ENCODE measurements at places on chromosomes 7 and 10.

DNA sequence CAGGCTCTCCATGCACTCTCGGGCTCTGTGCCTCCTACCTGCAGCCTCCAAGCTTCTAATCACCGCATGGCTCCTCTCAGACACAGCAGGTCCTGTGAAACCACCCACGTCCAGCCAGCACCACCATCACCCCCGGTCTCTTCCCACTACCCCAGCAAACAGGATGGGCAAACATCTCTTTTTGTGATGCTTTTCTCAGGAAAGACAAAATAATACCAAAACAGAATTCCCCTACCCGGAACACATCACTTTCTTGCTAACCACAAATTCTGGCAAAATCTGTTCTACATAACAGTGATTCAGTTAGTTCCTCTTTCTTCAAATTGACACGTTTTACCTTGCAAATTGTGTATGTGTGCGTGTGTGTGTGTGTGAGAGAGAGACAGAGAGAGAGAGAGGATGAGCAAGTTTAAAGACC, 6.5 kb downstream of the SNX8 start:
- no peak for DNase-seq

DNA sequence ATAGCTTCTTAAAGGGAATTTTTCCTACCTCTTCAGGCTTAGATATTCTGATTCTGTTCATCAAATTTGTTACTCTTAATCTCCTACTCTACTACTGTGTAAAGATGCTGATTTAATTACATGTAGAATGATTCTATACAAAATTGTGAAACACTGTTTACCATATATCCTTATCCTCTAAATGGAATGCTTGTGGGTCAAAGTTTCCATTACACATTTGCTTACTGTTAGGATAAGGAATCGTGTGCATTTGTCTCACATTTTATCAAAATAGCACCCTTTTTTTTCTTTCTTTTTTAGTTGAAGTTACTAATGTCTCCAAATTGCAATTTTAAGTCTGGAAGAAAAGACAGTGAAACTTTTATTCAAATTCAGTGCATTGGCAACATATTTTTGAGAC, 65.3 kb downstream of the TFEC start:
- DNase-seq: no peak

DNA sequence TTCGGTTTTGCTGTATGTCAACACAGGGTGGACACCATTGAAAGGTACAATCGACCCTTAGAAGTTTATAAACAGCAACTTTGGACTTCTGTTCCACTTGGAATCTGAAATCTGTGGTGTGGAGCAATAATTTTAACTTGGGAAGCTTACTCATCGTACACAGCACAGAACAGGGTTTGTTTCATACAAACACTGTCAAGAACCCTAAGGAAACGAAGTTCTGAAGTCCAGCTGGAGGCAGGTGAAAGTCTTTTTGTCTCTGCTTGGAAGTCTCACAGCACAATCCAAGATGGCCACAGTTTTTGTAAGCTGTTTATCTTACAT, 31.5 kb downstream of the NMT2 start:
- no peak for DNase-seq

- DNase-seq: no peak
Observed at GRCh38 chr10:68561865-68562649, 1.9 kb downstream of the TET1 start.

DNA sequence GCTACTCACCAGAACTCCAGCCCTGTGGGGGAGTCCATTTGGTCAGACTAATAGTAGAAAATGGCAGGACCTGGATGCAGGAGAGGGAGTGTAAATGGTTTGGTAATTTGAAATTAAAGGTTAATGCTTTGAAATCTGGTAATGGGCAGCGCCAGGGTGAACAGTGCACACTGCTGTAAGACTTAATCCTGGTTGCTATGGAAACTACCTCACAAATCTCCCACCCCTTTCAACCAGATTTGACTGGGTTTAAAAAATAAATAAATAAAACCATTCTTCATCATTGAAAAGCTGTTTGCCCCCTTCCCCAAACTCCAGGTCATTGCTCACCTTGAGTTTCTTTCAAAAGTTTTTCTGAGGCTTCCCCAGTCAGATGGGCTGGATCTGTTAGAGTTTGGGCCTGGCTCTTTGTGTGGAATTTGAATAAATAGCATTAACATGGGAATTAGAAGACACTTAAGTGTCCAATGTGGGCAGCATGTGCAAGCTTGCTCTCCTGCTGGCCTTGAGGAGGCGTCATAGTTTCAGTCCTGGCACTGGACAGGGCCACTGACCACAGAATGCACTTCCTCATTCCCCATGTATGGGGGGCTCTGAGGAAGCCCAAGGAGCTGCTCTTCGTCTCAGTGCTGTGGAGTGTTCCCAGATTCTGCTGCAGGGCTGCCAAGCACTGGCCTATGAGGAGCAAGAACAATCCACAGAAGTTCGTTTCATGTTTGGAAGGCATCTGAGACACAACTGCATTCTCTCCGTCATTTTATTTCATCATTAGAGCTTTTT, 90.7 kb downstream of the LRRC4 start:
- no peak for DNase-seq

- DNase-seq: no peak
Observed at GRCh38 chr10:132010483-132010882, 28.8 kb upstream of the BNIP3 start.

DNA sequence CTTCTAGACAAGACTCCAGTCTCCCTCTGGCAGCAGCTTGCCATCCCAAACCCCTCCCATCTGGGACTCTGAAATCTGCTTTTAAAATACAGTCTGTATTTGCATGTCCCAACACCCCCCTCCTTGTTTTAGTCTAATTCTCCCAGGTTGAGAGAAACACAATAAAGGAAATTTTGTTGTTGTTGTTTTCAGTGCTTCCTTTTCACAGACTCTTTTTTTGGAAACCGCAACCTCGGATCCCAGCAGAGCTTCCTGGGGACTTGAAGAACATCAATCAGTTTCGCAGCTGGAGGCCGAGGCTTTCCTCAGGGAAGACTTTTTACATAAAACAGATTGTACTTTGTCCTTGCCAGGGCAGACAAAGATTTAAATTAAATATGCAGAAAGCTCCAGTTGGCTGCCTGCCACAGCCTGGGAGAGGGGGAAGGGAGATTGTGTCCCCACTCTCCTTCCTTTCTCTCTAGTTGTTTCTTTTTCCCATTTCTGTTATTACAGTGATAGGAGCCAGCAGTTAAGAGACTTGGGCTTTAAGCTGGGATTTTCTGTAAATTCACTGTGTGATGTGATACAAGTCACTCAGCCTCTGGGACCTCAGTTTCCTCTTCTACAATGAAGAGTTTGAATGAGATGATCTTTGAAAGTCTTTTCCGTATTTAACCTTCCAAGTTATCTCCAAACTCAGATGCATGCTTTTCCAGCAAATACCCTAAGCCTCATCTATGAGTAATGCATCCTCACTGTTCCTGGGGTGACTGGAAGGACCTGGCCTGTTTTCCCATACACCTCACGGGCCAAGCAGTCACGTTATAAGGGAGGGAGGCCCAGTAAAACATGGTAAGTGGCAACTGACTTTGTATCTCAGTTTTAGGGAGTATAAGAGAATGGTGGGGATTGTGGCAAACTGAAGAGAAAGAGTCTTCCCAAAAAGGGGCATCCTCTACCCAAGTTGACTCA, 192.3 kb downstream of the REEP3 start:
- DNase-seq: no peak

DNA sequence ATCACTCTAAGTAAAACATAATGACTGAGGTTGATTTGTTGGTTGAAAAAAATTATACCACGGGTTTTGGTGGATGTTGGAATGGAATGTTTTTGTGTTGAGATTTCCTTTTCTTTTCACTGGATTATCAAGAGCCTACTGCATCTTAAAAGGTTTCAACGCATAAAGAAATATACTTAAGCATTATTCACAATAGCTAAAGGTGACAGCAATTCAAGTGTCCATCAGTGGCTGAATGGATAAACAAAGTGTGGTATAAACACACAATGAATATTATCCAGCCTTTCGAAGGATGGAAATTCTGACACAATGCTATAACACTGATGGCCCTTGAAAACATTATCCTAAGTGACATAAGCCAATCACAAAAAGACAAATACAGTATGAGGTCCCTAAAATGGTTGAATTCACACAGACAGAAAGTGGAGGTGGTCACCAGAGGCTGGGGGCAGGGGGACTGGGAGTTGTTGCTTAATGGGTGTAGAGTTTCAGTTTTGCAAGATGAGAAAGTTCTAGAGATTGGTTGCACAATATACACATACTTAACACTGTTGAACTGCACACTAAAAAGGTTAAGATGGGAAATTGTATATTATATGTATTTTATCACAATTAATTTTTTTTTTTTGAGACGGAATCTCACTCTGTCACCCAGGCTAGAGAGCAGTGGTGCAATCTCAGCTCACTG, 122.3 kb downstream of the NRP1 start:
- no peak for DNase-seq

- no peak for DNase-seq
Observed at GRCh38 chr7:41885748-41886147, 182.9 kb upstream of the INHBA start.

GRCh38 chr7:52726986-52727385, 308.4 kb upstream of the POM121L12 start:
- DNase-seq: no peak

GRCh38 chr10:90919683-90920574, 958 bp downstream of the ANKRD1 start:
- DNase-seq: no peak

- no peak for DNase-seq
Observed at GRCh38 chr7:133109816-133110215, 27.9 kb upstream of the CHCHD3 start.

- no peak for DNase-seq
Observed at GRCh38 chr10:81957976-81958375, 83.0 kb downstream of the NRG3 start.

- no peak for DNase-seq
Observed at GRCh38 chr7:107206706-107207105, 37.9 kb downstream of the HBP1 start.

- DNase-seq: no peak
Observed at GRCh38 chr7:108374899-108375298, 81.3 kb downstream of the NRCAM start.

DNA sequence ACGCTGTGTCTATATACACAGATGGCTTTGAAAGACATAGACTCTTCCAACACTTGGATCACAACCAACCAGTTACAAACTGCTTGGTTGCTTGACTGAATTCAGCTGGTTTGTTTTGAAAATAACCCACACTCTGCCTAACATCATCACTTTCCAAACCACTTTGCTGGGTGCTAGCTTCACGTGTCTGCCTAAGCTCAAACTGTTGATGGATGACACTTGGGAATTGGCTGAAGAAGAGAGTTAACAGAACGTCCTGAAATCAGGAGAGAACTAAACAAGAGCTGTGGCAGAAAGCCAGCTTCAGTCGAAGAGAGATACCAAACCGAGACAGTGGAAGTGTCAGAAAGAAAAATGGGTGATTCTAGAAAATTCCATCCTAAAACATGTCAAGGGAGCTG, 420.8 kb upstream of the AUTS2 start:
- DNase-seq: no peak

DNA sequence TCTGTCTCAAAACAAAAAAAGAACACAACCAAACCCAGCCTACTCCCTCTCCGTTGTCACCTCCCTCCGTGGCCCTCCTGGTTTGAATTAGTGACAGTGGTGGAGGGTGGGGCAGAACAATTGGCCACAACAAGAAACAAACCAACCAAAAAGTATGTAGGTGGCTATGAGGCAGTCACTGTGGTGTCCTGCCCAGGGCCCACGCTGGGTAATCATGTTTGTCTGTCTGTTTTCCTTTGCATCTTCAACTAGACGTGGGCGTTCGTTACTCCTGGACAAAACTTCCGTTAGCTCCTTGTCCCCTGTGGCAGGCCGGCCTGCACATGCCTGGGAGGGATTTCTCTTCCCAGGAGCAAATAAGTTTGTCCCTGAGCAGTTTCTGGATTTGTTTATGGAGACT, 78.4 kb downstream of the XRCC2 start:
- no peak for DNase-seq

GRCh38 chr7:80014511-80014910, 120.1 kb upstream of the GNAI1 start:
- no peak for DNase-seq

DNA sequence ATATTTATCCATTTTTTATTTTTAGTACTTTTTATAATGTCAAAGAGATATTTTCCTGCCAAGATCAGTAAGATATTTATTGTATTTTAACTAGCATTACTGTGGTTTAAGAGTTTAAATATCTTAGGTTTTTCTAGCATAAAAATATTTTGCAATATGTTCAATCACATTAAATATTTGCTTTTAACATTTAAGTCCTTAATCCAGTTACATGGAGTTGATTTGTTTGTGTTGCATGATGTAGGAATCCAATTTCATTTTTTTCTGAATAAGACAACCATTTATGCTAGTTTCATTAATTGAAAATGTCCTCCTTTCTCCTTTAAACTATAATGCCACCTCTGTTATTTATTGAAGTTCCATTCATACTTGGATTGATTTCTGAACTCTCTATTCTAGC, 41.8 kb downstream of the CAV1 start:
- DNase-seq: no peak

DNA sequence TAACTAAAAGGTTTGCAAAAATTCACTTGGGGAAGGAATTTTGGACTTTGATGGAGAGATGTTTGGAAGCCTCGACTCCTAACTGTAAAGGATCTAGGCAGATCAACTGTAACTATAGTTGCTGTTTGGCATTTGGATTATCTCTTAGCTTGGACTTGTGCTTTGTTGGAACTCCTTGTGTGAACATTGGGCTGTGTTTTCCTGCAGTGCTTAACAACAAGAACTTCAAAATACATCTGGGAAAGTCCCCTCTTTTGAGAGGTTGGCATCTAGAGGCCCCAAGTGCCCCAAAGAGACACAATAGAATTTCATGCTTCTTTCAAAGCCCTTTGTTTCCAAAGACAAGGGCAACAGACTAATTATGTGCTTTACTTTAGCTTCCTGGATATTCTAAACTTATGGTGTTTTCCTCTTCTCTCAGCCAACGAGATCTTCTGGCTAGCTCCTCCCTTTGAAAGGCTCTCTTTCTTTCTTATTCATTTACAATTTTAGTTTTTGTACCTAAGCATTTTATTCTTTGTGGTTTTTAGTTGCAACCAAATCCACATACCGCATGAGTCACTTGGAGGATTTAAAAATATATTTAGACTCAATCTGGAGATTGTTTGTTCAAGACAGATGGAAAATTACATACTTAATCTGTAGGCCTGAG, 11.6 kb downstream of the ABCA13 start:
- no peak for DNase-seq

DNA sequence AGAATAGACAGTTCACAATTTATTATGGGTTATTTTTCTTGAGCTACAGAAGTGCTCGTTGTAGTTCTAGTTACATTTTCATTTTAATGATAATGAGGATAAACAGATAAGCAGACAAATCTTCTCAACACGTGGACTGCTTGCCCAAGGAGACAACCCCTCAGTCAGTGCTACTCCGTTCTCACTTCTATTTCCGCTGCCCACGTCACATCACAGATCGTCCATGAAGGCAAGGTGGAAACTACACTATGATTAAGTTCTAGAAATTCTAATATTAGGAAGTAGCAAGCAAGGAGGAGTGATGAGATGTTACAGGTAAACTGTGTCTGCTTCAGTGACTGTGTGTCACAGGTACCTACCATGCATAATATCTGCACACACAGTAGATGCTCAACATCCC, 210.5 kb downstream of the CHCHD3 start:
- no peak for DNase-seq

- DNase-seq: no peak
Observed at GRCh38 chr10:6313111-6313895, 110.6 kb downstream of the PFKFB3 start.
